ENCODE measurements at places on chromosomes 1 and 21. TPM values are rescaled to one million over a fixed set of nuclear protein-coding genes. Genes with fewer than 3 reads are reported as not detected.

DNA sequence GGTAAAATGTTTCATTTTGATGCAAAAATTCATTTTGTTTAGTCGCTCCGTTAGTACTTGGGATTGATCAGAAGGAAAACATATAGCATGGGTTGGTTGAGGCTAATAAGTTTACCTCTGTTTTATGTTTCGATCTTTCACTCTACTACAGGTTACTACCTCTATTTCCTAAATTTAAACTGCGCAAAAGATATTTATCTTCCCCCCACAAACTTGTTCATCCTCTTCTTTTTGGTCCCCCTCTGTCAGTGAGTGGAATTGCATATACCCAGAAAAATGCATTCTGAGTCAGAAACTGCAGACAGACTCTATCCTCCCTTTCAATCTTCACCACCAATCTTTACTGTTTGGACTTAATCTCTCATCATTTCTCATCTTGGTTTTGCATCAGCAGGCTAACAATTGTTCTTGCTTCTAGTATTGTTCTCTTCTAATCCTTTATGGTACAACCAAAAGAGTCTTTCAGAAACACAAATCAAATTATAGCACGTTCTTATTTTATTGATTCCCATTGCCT lies 316.0 kb upstream of the ADGRL4 start:
- no peak for DNase-seq

DNA sequence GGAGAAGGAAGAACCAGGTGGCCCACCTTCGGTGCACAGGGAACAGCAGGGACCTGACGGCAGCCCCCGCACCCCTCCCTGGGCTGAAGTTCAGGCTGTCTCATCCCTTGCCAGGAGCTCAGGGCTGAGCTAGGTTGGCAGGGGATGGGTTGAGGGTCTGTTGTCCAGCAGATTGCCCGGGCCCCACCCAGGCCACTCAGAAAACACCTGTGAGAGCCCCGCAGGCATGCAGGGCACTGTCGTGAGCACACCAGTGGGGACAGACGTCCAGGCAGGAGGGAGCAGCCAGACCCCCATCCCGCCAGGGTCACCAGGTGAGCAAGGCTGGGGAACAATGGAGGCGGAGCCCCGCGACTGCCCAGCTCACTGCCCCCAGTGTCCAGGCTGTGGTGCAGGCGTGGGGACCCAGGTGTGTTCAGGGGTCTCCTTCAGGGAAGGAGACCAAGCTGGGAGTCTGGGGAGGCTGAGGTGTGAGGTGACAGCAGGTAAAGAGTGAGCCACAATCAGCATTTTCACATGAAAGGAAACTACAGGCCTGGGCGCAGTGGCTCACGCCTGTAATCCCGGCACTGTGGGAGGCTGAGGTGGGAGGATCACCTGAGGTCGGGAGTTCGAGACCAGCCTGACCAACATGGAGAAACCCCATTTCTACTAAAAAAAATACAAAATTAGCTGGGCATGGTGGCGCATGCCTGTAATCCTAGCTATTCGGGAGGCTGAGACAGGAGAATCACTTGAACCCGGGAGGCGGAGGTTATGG lies 9.4 kb upstream of the SAMD11 start:
- DNase-seq: no peak

GRCh38 chr1:29217633-29218032 lies 13.1 kb downstream of the MECR start:
- DNase-seq: no peak

GPR25 gene
- total RNA-seq: not detected

CFHR5 gene
- not detected for total RNA-seq

DNA sequence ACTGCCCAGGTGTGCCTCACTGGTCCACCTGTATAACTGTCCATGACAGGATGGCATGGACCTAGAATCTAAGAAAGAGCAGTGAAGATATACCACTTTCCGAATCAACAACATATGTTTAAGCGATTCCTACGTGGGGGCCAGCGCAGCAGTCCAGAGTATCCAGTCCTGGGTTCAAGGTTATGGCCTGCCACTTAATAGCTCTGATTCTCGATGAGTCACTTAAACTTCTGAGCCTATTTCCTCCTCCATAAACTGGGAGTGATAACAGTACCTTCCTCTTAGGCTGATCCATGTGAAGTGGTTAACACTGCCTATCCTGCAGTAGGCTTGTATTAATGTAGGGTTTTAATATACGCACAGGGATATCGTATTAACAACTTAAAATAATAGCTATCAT lies 2.8 kb downstream of the STPG1 start:
- no peak for DNase-seq

- DNase-seq: no peak
Observed at GRCh38 chr1:19712928-19713327, 48.3 kb downstream of the HTR6 start.

DNA sequence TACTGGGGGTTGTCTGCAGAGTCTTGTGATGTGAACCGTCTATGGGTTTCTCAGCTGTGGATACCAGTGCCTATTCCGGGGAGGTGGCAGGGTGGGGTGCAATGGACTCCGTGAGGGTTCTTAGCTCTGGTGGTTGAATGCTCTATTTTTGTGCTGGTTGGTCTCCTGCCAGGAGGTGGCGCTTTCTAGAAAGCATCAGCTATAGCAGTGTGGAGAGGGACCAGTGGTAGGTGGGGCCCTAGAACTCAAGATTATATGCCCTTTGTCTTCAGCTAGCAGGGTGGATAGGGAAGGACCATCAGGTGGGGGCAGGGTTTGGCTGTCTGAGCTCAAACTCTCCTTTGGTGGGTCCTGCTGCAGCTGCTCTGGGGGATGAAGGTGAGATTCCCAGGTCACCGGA lies 127.3 kb upstream of the PLD5 start:
- no peak for DNase-seq

RXFP4 gene
- not detected for total RNA-seq

GRCh38 chr1:230715510-230715909 lies 1.6 kb upstream of the AGT start:
- DNase-seq: no peak

- peak; percentile 75 for DNase-seq
Observed at GRCh38 chr1:3530926-3531818, 76.7 kb downstream of the ARHGEF16 start.

GRCh38 chr1:107750364-107750959 lies 214.5 kb downstream of the VAV3 start:
- DNase-seq: no peak

GRCh38 chr1:205128050-205128449 lies 6.3 kb upstream of the RBBP5 start:
- no peak for DNase-seq
